ENCODE measurements at places on chromosomes 1 and 21.

GRCh38 chr1:215652371-215652770, 85.3 kb downstream of the KCTD3 start:
- DNase-seq: no peak

- DNase-seq: peak; percentile 50
Observed at GRCh38 chr1:115112496-115113375, 23.4 kb upstream of the TSPAN2 start.

DNA sequence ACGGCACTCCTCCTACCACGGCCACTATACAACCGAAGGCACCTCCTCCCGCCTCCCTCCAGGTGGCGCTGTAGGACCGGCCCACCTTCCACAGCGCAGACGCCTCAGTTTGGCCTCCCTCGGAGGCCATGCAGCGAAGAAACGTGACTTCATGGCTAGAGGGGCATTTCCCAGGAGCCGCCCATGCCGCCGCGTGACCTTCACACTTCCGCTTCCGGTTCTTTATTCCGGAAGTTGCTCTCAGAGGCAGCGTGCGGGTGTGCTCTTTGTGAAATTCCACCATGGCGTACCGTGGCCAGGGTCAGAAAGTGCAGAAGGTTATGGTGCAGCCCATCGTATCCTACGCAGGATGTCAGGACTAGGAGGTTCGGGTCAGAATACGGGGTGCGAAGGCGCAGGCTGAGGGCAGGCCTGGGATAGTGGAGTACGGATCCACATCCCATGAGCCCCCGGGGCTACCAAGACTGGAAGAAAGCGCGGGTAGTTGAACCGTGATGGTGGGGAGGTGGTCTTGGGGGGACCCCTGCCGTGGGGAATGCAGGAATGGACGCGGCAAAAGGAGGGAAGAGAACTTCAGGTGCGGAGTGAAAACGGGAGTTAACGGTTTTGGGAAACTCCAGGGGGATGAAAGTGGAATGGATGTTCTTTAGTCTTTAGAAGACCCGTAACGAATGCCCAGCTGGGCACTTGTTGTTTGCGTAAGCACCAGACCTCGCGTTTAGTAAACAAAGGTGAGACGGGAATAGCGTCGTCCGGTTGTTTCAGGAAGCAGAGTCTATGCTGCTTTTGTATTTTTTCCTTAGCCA, at the start of gene SNRPE:
Gene SNRPE, plus strand, starts transcription at position 221 of the 806 bp plus-strand sequence. Its CDS starts 61 bp downstream, at position 282.
- peak; percentile 99 for DNase-seq

GRCh38 chr21:43348801-43349261, 78.1 kb downstream of the SIK1 start:
- DNase-seq: peak; percentile 12

DNA sequence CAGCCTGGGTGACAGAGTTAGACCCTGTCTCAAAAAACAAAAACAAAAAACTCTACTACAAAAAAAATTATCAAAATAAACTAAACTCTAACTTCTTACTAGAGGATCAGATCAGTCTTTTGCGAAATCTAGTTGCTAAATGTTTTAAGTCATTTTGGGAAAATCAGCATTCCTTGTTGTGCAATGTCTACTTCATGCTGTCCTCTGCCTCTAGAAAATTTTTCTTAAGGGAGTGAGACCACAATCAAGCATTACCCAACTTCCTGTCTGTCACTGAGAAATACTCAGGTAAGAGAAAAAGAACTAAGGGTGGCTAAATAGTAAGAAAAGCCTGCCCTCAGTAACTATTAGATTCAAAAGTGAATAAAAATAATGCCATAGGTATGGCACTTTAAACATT, 67.2 kb upstream of the FOXD3 start:
- no peak for DNase-seq

DNA sequence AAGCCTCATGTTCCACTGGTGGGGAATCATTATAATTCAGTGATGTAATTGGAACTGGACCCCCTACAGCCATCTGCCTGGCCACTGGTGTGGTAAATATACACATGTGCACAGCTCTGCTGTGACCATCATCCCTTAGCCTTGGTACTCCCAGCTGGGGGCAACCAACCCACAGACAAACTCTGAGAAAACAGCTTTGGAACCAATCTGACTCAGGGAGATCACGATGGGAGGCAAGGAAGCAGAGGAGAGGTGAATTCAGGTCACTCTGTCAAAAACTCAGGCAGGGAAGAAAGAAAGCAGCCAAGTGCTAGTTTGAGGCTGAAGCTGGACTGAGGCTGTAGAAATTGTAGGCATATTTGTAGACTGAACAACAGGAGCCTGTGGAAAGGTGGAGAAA, 197.8 kb upstream of the GALNT2 start:
- no peak for DNase-seq

GRCh38 chr1:52567943-52568342, 15.1 kb upstream of the TUT4 start:
- DNase-seq: no peak

DNA sequence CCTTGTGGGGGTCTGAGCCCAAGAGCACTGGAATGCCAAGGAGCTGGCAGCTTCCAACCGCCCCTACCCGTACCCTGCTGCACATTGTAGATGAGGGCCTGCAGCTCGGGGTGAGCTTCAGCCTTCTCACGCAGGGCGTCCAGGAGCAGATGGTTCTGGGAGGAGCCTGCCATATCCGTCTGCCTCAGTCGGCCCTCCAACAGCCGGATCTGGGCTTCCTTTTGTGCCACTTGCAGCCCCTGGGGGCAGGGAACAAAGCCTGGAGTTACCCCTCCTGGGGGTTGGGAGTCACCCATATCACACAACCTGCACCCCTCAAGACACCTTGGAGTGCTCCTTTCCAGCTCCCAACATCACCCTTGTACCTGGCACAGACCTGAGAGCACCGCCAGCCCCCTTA, 34.8 kb downstream of the KIF21B start:
- no peak for DNase-seq

GRCh38 chr1:178645808-178646200, 79.2 kb upstream of the RALGPS2 start:
- DNase-seq: no peak

GRCh38 chr1:230827081-230827681, 41.1 kb downstream of the C1orf198 start:
- no peak for DNase-seq

- DNase-seq: no peak
Observed at GRCh38 chr1:1918901-1919303, at the start of gene TMEM52. TMEM52 (minus strand) TSS chr1:1919279; CDS start chr1:1919265, 14 bp downstream.

DNA sequence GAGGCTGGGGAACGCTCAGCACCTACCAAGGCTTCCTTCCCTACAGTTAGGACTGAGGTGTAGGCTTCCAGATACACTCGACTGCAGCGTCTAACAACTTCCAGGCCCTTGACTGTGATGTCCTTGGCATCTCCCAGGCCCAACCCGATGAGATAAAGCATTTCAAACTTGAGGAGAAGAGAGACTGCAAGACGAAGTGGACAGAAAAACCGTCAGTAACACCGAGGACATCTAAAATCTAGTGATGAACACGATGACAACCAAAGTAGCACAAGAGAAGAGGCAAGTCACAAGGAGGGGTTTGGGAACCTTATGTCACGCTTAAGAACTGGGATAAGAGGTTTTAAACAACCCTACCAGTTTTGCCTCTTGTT, 314 bp downstream of the DPH5 start:
- DNase-seq: peak; percentile 1

- no peak for DNase-seq
Observed at GRCh38 chr1:70063861-70064260, 141.5 kb downstream of the LRRC40 start.

DNA sequence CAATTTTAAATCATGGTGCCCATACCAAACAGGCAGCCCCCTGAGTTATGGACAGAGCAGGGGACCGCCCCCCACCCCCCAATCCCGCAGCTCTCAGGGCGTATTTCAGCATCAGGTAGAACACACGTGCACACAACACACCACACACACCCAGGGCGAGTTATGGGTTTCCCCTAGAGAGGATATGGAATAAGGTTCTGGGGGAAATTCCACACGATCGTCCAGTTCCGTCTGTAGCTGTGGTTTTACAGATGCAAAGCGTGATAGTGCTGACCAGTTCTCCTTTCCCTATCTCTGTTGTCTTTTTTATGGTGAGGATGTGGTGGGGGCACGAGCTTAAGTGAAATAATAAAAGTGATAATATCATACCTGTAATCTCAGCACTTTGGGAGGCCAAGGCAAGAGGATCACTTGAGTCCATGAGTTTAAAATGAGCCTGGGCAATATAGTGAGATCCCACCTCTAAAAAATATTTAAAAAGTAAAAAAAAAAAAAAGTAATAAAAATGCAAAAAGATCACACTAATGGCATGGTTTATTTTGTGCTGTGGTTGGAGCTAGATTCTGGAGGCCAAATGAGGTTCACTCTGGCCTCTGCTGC, 25.1 kb downstream of the C2CD2 start:
- DNase-seq: peak; percentile 84

GRCh38 chr1:43253876-43254275, 15.9 kb upstream of the TMEM125 start:
- DNase-seq: no peak

- DNase-seq: no peak
Observed at GRCh38 chr1:55888685-55889317, 673.6 kb upstream of the USP24 start.

DNA sequence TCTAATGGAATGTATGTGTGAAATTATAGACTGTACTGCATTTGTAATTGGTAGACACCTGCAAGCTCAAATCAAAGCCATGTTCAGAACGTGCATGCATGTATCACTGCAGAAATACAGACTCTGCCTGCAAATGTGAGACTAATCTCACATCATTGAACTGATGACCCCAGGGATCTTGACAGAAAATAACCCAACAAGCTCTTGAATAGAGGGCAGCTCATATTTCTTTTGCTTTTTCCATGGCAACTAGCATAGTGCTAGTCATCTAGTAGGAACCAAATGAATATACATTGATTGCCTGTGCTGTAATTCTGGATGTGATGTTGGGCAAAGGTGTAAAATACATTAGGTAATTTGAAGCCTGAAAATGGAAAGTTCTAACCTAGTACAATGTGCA, 62.4 kb downstream of the PTPRC start:
- no peak for DNase-seq

DNA sequence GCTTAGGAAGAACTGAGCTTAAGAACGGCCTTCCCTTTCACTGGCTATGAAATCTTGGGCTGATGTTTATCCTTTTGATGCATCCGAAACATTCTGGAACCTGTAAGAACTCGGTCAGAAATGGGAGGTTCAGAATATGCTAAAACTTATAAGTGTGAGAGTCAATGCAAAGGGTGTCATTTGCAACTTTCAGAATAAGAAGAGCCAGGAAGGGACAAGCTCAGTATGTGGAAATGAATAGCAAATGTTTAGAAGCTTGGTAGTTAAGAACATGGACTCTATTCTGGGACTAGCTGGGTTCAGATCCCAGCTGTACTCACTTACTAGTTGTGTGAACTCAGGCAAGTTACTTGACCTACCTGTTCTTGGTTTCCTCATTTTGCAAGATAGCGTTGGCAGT, 234.1 kb downstream of the OMA1 start:
- no peak for DNase-seq

GRCh38 chr1:234107416-234108021, 203.0 kb downstream of the SLC35F3 start:
- no peak for DNase-seq

- no peak for DNase-seq
Observed at GRCh38 chr21:36973986-36974850, 7.7 kb upstream of the HLCS start.

GRCh38 chr1:53511933-53512806, 53.0 kb downstream of the DMRTB1 start:
- no peak for DNase-seq

DNA sequence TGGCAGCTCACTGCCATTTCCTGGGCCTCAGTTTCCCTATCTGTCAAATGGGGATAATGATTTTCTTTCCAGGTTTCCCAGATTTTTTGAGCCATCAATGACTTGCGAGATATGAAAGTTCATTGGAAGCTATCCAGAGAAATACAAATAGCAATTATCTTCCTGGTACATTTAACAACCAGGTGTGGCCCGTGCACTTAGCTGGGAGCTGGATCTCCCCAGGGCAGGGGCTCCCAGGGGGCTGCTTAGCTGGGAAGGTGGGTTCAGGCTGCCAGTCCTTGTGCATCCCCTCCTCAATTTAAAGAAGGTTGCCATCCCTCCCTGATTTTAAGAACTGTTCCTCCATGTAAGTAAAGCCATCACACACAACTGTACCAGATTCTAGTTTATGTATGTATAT, 3.6 kb upstream of the TMEM54 start:
- DNase-seq: no peak

- DNase-seq: no peak
Observed at GRCh38 chr21:44499211-44499560, 40.8 kb downstream of the KRTAP10-1 start.

GRCh38 chr1:15886611-15887167, 39.2 kb downstream of the SPEN start:
- no peak for DNase-seq

DNA sequence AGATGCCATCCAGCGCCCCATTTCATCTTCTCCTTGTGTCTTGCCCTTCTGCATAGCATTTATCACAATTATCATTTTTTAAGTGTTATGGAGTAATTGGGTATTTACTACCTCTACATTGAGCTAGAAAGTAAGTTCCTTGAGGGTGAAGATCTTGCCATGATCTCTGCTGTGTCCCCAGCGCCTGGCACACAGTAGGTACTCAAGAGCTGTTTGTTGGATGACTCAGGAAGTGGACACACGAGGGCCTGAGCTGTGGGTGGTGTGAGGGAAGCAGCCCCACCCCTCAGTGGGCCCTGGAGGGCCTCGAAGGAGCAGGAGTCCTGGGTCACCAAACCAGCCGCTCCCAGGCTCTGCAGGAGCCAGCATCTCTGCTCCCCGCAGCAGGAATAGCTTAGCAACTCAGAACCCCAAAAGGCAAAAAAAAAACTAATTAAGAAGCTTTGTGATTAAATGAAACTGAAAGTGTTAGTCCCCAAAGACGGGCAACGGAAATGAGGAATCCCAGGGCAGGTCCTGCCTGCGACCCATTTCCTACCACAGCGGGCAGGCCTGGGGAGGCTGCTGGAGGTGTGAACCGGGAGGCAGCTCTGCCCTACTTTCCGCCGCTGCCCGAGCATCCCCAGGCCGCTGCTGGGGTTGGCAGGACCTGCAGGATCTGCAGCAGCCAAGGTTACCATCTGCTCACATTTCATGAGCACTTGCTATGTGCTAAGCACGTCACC, 87.7 kb downstream of the LACTBL1 start:
- peak; percentile 14 for DNase-seq

DNA sequence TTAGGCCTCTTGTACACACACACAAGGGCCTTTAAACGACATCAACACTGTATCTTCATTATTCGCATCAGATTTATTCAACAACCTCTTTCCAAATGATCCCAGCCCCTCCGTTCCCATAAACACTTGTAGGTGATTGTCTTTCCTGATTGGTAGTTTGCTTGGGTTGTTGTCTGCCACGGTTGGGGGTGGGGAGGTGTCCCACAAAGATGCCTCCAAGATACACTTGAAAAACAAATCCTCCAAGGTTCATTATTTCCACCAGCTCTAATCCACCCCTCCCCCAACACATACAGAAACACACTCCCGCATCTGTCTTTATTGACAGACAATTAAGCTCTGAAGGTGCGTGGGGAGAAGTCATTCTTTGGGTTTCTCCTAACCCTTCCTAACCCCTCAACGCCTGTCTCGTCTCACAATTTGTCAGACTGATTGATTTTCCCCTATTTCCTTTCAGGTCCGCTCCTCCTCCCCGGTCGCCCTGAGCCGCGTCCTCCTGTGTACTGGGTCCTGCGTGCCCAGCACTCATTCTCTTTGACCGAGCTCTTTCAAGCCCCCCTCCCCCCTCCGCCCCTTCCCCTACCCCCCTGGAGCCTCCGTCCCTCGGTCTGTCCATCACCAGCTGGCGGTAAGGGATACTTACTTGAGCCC, 1.4 kb downstream of the WDR26 start:
- peak; percentile 9 for DNase-seq

- DNase-seq: no peak
Observed at GRCh38 chr1:200242110-200243041, 167.5 kb downstream of the ZNF281 start.

All from suppressor macrophage treated with lipopolysaccharide for 4 hours (primary cell).